ENCODE measurements at places on chromosomes 5 and 9.

DNA sequence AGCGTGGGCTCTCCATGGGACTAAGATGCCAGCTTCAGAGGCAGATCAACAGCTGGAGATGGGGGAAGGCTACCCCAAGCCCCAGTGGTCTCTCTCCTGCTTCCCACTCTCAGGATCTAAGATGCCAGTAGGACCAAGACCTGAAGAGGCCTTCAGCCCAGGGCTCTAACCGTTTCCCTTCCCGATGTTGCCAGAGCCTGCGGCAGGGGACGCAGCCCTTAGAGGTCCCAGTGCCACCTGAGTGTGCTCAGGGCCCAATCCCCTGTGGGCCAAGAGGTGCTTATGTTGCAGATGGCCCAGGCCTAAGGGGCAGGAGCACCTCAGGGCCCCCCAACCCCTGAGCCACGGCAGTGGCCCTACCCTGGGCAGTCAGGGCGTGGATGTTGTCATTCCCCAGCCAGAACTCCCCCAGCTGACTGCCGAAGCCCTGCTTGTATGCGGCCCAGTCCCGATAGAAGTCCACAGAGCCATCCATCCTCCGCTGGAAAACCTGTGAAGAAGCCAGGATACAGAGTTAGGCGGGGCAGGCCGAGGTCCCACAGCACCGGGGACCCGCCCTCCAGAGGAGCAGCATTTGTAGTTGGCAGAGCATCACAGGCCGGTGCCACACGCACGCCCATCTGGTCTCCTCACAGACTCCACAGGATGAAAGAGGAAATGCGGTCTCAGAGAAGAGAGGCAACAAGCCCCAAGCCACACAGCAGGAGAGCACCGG lies 5.4 kb downstream of the FCN1 start:
- no peak for DNase-seq

GRCh38 chr9:26325444-26325829 lies 567.2 kb downstream of the CAAP1 start:
- DNase-seq, result no peak

DNA sequence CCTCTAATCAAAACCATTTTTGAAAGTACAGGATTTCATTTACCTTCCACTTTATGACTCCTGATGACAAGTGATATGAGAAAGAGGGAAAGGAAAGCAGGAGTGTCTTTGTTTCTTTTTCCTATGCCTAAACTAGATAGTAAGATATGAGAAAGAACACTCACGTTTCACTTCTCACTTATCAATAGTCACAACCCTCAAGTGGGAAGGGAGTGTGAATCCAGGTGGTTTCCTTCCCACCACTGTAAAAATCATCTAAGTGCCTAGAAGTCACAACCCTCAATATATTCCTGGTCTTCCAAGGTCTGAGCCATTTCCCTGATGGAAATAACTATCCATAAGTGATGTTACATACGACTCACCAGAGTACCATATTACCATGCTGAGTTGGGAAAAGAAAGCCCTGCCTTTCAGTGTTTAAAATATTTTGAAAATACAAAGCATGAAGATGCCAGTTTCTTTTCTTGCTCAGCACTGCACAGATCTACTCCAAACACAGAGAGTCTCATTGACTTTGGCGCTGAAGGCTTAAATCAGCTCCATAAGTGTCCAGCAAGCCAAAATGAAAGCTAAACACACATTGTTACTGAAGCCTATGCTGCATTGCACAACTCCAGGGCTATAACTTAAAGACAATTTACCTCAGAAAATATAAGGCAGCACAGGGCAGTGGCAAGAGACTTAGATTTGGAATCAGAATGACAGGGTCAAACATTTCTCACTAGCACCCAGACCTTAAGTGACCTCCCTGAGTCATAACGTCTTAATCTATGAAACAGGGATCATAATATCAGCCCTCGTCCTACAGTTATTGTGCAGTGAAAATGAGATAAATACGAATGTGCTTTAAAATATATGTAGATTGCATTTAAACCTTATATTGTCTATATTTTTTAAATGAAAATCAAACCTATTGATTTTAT lies 301.2 kb downstream of the KIAA0825 start:
- DNase-seq, result no peak

- no peak for DNase-seq
These were observed 109.1 kb upstream of the PCA3 start for GRCh38 chr9:76655121-76655541.

DNA sequence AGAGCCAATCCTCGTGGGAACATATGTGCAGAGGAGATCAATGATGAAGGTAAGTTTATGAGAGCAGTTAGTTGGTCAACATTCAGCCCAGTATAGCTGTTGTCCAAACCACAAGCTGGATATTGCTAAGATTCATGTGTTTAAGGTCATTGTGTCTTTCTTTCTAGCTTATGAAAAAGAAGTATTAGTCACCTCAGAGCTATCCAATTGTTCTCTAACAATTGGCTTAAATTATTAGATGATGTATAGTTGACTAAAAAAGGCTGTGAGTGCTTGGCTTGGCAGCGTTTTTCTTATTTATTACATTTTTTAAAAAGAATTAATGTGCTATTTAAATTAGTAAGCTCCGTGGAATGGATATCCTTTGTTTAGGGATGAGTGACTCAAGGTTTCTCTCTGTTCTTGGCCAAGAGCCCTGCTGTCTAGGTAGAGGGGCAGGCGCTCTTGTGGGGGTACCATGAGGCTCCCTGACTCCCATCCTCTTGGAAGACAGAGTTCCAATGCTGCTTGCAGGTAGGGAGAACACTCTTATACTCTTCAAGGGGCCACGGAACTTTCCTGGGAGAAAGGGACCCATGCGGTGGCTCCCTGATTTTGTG lies 487.4 kb downstream of the IRX1 start:
- no peak for DNase-seq
